ENCODE measurements at places on chromosomes 1 and 21.

DNA sequence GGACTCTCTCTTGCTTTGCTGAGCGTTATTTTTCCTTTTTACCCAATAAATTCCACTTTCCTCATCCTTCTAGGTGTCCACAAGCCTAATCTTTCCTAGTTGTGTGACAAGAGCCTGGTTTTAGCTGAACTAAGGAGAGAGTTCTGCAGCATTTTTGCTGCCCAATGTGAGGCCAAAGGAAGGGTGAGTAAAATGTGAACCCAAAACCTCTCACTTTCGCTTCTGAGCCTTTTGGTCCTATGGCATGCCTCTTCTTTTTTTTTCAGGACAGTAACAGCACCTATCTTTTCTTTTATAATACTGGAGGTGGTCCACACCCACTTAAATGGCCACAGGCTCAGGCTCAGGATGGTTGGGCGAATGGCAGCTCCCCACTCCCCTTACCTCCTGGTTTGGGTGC, 111.1 kb downstream of the COP1 start:
- DNase-seq = no peak

DNA sequence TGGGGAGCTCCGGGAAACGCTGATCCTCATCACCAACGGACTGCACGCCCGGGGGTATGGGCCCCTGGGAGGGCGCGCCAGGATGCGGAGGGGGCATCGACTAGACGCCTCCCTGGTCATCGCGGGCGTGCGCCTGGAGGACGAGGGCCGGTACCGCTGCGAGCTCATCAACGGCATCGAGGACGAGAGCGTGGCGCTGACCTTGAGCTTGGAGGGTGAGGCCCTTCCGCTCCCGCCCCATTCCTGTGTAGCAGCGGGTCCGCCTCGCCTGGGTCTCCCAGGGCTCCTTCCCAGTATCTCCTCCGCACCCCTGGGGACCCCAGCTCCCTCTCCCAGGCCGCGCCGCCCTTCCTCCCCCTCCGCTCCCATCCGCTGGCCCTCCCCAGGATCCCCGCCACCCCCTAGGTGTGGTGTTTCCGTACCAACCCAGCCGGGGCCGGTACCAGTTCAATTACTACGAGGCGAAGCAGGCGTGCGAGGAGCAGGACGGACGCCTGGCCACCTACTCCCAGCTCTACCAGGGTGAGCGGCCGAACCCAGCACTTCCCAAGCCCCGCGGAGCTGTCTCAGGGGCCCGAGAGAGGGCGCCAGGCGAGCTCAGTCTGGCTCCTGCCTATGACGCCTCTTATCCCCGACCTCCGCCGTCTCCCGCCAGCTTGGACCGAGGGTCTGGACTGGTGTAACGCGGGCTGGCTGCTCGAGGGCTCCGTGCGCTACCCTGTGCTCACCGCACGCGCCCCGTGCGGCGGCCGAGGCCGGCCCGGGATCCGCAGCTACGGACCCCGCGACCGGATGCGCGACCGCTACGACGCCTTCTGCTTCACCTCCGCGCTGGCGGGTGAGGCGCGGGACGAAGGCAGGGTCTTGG, 5.0 kb downstream of the HAPLN2 start:
- no peak for DNase-seq

DNA sequence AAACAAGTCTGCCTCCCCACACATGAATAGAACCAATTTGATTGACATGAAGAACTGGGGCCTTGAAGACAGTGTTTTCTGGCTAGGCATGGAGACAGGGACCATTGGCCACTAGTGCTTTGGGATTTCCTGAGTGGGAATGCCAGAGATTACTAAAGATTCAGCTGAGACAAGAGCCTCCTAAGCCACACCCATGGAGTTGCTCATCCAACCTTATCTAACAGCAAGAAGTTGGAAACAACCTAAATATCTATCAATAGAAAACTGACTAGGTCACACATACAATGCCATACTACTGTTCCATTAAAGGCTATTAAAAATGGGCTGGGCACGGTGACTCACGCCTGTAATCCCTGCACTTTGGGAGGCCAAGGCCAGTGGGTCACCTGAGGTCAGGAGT, 184.1 kb downstream of the ZBTB18 start:
- peak; percentile 58 for DNase-seq

- peak; percentile 23 for DNase-seq
These were observed 84.5 kb downstream of the GLIS1 start for GRCh38 chr1:53654216-53655210.

- DNase-seq = no peak
These were observed 5.4 kb upstream of the TDRD5 start for GRCh38 chr1:179586107-179586823.

DNA sequence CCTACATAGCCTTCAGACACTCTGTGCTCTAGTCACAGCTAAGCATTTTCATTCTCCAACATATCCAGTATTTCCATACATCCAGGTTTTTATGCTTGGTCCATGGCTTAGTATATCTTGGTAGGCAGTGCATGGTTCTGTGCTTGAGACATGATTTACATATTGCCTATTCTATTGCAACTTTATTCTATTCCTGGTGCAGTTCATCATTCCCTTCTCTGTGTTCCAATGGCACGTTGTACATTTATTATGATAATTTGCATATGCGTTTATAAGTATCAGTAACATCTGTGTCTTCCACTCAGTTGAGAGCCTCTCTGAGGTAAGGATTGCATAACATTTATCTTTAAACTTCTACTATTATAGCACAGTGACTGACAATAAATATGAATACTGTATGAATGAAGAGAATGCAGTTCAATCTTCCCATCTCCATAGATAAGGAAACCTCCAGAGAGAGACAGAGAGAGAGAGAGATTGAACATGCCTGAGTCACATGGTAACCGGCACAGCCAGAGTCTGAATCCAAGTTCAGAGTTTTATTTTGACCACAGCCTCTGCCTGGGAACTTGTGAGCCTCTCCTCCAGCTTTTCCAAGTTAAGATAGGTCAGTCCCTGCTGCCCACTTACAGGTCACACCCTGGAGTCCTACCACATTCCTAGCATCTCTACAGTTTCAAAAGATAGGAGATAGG, 41.5 kb downstream of the PLPPR5 start:
- DNase-seq = no peak

DNA sequence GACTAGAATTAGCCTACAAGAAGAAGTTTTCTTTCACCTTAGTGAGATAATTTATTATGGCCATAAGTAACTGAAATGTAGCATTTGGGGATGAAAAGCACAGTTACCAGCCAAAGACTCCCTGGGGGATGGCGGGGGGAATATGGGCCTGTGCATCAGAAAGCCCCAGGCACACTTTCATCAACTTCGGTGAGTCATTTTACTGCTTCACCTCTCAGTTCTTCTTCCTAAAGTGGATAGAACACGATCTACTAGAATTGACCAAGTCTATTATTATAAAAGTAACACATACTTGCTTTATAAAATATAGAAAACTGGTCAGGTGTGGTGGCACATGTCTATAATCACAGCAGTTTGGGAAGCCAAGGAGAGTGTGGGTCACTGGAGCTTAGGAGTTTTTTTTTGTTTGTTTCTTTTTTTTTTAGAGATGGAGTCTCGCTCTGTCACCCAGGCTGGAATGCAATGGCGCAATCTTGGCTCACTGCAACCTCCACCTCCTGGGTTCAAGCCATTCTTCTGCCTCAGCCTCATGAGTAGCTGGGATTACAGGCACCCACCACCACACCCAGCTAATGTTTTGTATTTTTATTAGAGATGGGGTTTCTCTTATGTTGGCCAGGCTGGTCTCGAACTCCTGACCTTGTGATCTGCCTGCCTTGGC, 141.8 kb downstream of the ZZZ3 start:
- peak; percentile 66 for DNase-seq

- no peak for DNase-seq
These were observed 132.6 kb downstream of the MRPS6 start for GRCh38 chr21:34205811-34206571.

GRCh38 chr21:44789880-44790279, 11.7 kb downstream of the UBE2G2 start:
- no peak for DNase-seq

DNA sequence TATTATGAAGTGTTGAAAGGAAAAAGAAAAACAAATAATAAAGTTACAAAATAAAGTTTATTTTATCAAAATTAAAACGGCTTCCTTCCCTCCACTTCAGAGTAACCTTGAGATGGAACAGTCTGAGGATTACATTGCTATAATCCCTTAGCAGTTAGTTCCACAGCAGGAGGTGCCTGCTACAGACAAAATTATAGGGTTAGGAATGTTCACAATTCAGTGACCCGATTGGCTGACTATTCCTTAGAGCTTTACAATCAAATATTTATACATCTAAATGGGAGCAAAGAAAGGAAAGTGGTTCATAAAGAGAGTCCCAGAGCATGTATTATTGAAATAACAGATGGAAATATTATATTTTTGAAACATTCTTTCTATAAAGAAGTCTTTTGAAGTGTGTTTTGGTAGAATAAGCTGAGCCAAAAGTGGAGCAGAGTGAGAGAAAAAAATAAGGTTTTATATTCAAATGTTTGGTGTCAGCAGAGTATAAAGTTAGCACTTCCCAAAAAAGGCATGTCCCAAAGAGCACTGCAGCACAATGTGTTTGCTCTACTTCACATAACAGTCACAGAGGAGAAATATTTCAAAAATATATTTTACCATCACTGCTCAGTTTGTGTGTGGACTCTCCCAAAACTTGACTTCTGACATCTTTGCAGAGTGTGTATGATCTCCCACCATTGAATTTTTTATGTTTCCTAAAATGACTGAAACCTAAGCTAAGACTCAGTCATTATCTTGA, 71.4 kb upstream of the GORAB start:
- DNase-seq = no peak

DNA sequence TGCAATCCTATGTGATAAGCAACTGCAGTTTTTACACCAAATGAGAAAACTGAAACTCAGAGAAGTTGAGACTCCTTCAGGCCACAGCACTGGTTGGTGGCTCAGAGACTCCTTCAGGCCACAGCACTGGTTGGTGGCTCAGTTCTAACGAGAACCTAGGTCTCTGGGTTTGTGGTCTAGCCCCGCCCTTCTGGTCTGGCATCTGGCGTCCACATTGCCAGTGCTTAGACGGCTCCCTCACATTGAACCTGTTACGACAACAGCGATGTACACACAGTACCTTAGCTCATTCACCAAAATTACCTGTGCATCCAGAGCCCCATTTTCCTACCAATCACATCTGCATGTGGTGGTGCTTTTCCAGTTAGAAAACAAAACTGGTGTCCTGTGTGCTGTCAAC, 66.1 kb downstream of the NID1 start:
- DNase-seq = peak; percentile 66

- no peak for DNase-seq
These were observed 172.7 kb downstream of the TGFBR3 start for GRCh38 chr1:91712981-91713841.

GRCh38 chr1:211198111-211198510, 61.1 kb upstream of the RCOR3 start:
- peak; percentile 69 for DNase-seq

DNA sequence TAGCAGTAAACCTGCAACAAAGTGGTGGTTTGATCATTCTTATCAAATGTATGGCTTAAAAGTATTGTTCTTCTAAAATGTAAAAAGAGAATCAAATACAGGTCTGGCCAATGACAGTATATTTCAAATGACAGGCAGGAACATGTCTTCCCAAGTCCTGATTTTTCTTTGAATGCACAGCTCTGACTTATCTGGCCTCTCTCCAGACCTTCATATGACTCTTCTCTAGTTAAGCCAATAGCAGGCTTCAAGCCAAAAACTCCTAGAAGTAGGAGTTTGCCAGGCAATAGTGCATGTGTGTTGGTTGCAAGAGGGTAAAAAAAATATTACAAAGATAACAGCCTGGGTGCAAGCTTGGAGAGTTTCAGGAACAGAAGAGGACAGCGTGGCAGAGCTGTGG, 345.5 kb downstream of the SMYD3 start:
- DNase-seq = peak; percentile 52

DNA sequence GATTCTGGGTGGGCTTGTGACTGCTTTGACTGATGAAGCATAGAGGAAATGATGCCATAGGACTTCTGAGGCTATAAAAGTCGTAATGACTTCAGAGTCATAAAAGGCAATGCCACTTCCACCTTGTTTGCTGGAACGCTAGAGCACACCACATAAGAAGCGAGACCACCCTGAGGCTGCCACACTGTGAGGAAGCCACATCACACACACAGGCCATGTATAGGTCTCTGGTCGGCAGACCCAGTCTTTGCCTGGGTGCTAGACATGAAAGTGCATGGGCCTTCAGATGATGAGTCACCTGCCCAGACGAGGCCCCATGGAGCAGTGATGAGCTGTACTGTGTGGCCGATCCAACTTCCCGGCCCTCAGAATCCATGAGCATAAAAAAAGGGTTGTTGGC, 14.2 kb upstream of the KANK4 start:
- DNase-seq = peak; percentile 31

- DNase-seq = no peak
These were observed 19.2 kb downstream of the COL18A1 start for GRCh38 chr21:45423968-45424853.

DNA sequence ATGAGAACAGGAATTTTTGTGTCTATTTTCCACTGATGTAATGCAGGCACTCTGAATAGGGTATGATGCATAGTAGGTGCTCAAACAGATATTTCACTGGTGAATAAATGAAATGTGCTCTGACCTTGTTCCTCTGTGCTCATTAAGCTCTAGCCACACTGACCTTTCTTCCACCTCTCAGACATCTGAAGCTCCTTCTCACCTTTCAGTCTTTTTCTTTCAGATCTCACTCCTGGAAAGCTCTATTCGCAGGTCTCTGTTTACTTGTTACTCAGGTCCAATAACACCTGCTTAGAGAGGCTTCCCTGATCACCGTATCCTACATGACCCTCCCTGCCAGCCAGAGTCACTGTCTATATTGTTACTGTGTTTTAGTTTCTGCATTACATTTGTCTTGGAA, 59.2 kb upstream of the IVNS1ABP start:
- DNase-seq = no peak

DNA sequence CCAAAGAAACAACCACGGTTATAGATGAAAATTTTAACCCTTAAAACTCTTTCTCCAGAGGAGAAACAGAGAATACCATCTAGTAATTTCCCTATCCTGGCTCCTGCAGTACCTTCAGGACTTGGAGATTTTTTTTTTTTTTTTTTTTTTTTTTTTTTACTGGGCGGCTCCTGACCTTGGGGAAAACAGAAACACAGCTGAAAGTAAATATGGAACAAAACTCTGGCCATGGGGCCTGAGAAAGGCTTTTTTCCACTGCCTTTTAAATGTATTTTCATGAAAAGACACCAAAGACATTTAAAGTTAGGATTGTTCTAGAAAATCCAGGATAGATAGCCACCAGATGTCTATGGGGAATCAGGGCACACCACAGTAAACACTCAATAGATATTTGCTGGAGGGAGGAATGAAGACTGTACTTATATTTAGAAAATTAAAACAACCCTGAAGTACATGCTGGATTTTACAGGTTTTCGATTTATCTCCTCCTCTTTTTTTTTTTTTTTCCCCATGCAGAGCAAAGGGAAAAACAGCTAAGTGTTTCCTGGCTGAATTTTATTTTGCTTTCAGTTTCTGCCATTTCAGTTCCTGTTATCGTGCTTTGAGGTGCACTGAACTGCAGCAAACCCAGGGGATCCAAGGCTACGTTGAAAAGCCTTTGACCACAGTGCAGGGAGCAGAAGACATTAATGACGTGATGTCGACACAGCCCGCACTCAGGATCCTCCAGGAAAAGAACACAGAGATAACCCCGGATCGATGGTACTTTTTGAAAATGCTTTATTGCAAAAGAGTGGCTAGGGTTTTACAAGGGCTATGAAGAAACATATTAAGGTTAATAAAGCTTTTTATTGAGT, 35.7 kb upstream of the CNN3 start:
- peak; percentile 32 for DNase-seq

- no peak for DNase-seq
These were observed 228.2 kb upstream of the KCNK2 start for GRCh38 chr1:214854126-214854875.
